ENCODE measurements at places on chromosomes 7 and 10. TPM values are rescaled to one million over a fixed set of nuclear protein-coding genes. Genes with fewer than 3 reads are reported as not detected.

The DNAH11 gene
- 0.33 TPM for total RNA-seq

The PNLIP gene
- total RNA-seq, result 0.16 TPM

The KEL gene
- not detected for total RNA-seq

The ANKRD30A gene
- 0.51 TPM for total RNA-seq

The CH25H gene
- total RNA-seq, result 0.68 TPM

The HOXA3 gene
- total RNA-seq, result 6.2 TPM

The SUN3 gene
- 0.13 TPM for total RNA-seq

The HBP1 gene
- 16.7 TPM for total RNA-seq

The PRSS37 gene
- total RNA-seq, result not detected

All from A549 treated with dexamethasone at 1 μM for 4 hours (cell line).